Stimulated activated CD8-positive, alpha-beta memory T cell treated with anti-CD3 and anti-CD28 coated beads, Interleukin-7, amount 100 ng/mL, for 1 hour (primary cell): ENCODE measurements at places on chromosomes 13 and 19.

DNA sequence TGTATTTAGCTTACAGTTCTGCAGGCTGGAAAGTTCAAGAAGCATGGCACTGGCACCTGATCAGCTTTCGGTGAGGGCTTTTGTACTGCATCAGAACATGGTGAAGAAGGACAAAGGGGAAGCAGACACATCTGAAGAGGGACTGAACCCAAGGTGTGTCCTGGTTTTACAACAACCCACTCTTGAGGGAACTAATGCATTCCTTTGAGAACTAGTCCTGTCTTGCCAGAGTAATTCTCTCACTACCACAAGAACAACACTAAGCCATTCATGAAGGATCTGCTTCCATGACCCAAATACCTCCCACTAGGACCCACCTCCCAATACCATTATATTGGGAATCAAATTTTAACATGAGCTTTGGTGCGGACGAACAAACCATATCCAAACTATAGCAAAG, 93.6 kb downstream of the RFC3 start:
- DNase-seq: no peak

DNA sequence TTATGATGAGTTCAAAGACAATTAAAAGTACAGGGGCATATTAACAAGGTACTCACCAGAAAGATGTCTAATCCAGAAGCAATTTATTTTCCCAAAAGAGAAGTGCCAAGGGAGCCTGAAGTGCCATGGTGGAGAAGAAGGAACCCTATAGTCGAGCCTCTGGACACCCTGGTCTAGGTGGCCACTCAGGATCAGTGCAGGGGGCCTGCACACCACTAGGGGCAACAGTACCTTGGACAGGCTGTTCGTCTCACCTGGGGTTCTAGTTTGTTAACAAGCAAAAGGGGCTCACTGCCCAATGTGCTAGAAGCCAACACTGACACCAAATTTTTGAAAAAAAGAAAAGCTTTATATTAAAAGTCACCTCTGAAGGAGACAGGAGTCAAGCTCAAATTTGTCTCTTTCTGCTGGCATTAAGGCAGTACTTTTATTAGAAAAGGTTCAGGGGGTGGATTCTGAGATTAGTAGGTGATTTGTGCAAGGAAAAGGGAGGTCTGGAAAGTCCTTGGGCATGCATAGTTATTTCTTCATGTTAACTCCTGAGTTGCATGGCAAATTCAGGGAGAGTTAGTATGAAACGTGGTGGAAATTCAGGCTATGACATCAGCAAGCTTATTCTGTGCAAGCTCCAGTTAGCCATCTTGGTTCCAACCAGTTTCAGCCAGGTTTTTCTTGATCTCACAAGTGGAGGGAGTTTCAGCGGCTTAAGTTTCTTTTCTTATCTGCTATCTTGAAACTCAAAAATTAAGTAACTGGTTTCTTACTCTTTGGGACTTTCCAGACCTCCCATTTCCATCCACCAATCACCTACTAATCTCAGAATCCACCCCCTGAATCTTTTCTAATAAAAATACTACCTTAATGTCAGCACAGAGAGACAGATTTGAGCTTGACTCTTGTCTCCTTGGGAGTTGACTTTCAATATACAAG, 884 bp upstream of the CBY2 start:
- DNase-seq: no peak

- peak; percentile 21 for DNase-seq
These were observed 697 bp downstream of the HSPH1 start for GRCh38 chr13:31160857-31161556.

GRCh38 chr13:83229574-83230305, 652.5 kb downstream of the SLITRK1 start:
- DNase-seq: no peak

DNA sequence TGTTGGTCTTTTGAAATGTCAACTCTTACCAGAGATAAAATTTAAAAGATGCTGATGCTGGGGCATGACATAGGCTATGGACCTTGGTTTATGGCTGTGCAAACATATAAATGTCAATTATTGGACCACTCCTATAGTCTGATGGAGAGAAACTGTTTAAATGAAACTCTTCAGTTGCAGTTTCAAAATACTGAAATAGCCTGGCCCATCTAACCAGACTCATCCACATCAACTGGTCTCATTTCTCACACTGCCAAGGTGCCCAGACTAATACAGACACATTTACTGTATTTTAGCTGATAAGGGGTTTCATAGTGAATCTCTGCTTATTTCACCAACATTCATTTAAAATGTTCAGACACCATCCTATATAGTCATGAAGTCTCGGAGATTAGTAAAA, 19.9 kb downstream of the SERPINE3 start:
- no peak for DNase-seq
